AG09309 (cell line): ENCODE measurements at places on chromosomes 6 and 20.

DNA sequence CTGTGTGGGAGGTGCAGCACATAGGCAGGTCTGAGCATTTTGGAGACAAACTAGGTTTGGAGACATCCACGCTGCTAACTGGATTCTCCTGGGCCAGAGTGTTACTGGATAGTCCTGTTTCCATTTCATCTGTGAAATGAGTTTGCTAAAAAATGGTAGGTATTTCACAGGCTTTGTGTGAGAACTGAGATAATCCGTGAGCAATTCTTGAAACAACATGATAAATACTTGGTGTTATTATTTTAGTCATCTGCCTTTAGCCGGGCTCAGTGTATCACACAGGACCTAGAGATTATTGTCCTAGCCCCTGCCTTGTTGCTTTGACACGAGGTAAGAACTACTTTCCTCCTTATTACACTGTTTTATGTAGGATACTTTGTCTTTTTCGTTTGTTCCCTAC lies 63.0 kb downstream of the PRR18 start:
- no peak for DNase-seq

DNA sequence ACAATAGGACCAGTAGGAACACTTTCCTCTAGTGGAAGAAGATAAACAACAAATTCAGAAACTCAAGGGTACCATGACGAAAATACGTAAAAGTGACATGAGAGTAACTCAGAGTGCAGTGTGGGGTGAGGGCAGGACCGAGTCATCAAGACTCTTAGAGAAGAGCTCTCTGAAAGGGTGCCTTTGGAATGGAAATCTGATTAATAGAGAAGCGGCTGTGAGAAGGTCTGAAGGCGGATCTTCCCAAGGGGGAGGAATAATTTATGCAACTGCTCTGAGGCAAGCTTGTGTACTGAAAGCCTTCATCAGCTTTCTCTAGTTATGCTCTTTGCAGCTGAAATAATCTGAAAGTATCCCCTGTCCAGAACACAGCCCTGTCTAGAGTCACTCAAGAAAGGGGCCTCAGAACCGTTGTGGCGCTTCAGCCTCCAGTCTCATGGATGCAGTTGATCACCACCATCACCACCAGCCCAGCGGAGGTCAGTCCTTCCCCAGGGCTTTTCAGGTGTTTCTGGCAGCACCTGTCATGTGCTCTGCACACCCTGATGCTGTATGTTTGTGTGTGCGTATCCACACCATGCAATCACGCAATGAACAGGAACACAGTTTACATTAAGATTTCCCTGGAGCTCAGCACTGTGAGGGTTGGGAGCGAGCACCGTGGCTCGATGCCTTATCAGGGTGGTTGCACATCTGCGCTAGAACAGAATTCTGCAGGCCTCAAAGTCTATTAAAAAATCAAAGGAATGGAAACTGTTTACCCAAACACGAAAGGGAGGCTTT lies 396.5 kb downstream of the SMOC2 start:
- DNase-seq = no peak

- DNase-seq = no peak
Measured at GRCh38 chr20:11569163-11569562, 348.5 kb upstream of the BTBD3 start.

DNA sequence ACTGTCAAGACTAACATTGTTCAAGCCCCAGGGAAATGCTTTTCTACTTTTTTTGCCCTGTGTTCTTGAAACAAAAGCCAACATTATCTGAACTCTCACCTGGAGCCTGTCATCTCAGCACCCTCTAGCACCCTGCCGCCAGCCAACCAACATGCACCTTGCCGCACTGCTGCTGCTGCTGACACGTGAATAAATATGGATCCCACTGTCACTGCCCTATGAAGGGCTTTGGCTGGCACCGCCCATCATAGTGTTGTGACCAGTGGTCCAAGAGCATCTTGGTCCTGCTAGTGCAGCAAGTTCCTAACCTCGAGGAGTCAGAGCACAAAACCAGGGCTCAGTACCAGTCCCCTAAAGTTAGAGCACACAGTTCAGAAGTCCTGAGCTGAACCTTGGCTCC lies 41.6 kb downstream of the CENPW start:
- DNase-seq = no peak

DNA sequence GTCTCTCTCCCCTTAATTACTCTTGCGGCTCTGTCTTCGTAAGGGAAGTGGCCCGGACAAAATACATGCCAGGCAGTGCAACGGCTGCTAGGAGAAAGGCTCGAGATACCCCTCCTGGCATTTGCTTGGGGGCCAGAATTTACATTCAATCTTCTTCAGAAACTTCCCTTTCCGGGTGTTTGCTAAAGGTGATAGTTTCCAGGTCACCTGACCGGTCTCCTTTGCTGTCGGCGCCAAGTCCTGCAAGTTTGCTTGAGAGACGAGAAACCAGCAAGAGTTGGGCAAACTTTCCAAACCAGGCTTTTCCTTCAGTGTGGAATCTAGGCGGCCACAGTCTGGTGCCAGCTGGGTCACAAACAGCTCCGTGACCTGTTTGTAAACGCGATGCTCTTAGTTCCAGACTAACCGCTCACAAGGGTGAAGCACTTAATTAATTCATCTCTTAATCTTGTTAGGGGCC lies 563 bp upstream of the SRSF3 start:
- DNase-seq = no peak

DNA sequence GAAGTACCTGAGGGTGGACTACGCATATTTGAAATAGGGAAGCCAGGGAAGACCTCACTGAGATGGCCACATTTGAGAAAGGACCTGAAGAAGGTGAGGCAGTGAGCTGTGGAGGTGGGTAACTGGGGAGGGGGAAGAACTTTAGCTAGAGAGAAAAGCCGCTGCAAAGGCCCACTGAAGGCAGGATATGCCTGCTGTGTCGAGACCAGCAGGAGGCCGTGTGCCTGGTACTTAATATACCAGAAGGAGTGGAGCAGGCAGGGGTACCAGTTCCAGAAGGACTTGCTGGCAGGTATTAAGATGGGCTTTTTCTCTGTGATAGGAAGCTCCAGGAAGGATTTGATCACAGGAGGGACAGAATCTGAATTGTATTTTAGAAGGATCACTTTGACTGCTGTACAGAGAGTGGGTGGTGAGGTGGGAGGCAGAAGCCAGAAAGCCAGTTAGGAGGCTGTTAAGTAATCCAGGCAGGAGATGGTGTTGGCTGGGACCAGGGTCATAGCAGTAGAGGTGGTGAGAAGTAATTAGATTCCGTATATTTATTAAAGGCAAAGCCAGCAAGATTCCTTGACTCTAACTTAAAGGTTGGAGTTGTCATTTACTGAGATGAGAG lies 54.2 kb upstream of the FANCE start:
- DNase-seq = no peak

- DNase-seq = no peak
Measured at GRCh38 chr6:37860226-37860839, 40.8 kb downstream of the ZFAND3 start.

- DNase-seq = no peak
Measured at GRCh38 chr6:36545767-36546307, 1.4 kb downstream of the STK38 start.

- DNase-seq = no peak
Measured at GRCh38 chr20:33540427-33540826, 50.5 kb downstream of the CBFA2T2 start.

- DNase-seq = peak; percentile 8
Measured at GRCh38 chr6:147283460-147283859, 79.2 kb downstream of the STXBP5 start.

- no peak for DNase-seq
Measured at GRCh38 chr6:10266061-10266460, 148.8 kb downstream of the TFAP2A start.

DNA sequence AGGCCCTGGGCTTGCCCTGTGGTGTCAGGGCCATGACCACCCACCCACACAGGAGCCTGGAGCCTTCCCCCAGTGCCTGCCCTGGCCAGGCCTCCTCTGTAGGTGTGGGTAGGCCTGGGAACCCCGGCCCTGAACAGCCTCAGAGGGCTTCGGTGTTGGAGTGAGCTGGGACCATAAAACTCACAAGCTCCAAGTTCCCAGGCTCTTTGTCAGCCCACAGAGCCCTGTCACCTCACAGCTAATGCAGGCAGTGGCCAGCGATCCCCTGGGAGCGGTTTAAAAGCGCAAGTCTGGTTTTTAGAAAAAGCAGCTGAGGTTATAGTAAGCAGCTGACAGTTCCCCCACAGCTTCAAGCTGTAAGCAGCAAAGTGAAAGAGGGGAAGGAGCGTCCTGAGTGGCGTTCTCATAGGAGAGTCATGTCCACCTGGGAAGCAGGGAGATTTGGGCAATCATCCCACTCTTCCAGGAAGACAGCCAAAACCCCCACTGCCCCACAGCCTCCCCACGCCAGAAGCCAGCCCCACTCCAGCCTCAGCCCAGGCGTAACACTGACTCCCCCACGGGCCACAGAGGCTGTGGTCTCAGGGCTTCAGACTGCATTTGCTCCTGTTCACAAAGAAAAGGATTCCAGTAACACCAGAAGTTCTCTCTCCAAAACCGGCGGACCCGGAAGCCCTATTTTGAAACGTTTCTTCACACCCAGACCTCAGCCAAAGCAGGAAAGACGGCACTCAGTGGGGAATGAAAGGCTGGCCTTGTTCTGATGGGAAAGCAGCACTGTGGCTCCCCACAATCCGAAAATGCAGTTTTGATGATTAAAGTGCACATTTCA lies 34.3 kb upstream of the FOXC1 start:
- no peak for DNase-seq

DNA sequence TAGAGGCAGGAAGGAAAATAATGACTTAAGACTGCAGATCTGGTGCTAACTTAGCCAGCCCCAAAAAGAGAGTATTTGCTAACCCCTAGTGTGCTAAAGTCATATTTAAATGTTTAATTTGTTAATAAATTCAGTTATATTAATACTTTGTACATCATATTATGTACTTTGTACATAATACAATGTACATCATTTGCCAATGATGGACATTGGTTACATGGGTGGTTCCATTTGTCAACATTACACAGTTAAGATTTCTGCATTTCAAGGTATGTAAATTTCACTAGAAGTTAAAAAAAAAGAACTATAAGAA lies 63.9 kb upstream of the PIM1 start:
- DNase-seq = no peak

DNA sequence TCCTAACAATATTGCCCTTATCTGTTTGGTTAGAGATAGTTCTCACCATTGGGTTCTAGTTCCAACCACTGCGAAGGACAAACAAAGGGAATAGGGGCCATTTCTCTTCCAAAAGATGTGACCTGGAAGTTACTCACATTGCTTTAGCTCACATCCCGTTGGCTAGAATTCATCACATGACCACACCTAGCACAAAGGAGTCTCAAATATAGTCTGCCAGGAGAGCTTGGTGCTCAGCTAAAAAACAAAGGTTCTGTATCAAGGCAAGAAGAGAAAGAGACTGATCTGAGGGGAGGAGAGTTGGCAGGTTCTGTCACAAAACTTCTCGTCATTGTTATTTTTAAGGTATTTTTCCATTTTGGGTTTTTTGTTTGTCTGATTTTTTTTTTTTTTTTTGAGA lies 69.8 kb upstream of the GNRH2 start:
- DNase-seq = no peak

GRCh38 chr20:53752971-53753879 lies 159.6 kb upstream of the ZNF217 start:
- no peak for DNase-seq

DNA sequence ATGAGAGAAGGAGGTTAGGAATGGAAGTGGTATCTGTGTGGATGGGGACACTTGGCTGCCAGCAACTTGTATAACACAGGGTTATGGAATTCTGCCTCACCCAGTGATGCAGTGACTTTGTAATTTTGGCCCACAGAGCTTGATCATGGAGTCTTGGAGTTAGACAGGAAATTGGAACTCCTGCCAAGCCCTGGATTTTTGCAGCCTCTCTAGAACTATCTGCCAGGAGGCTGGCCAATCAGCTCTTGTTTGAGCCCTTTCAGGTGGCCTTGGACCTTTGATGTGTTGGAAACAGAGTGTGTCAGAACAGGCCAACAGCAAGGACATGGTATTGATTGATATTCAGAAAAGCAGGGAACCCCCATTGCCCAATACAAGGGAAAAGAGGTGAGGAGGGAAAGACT lies 157.7 kb upstream of the GGTLC1 start:
- DNase-seq = no peak

GRCh38 chr20:51807720-51808250 lies 5.5 kb upstream of the SALL4 start:
- DNase-seq = no peak

DNA sequence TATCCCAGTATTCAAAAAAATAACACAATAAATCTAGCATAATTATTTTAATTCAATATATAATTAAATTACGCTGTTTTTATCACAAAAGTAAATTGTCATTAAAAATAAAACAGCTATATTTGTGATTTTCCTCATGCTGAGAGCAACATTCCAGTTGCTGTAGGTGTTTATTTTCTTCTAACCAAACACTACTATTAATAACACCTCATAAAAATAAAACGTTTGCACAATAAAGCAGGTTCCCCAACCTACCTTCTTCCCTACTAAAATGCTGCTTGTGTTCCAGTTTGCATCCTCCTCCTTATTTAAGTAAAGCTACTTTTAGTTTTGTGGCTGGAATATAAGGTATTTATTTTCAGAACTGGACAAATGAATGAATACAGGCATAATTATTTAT lies 108.2 kb upstream of the LGSN start:
- DNase-seq = no peak

DNA sequence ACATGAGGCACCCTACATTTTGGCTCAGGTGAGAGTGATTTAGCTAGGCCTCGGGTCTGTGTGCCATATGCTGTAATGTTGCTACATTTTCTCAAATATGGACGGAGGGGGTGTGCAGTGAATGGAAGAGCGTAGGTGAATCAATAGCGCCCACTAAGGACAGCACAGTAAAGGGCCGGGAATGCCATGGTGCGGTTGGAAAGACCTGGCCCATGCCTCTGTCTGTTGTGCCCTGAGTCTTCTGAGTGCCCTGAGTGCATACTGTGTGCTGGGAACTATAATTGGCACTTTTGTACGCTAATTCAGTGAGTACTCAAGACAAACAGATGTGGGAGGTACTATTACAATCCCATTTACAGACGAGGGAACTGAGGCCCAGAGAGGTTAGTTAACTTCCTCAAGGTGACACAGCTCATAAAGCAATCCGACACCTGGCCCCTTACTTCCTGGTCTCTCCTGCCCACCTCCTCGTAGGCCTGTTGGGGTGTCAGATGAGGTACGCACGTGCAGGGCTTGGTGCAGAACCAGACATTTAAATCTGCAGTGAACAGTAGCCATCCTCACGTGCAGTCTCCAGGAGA lies 17.3 kb downstream of the SLC22A1 start:
- no peak for DNase-seq

- DNase-seq = no peak
Measured at GRCh38 chr6:116289876-116290275, 10.1 kb upstream of the TSPYL1 start.

GRCh38 chr6:136171231-136171630 lies 78.9 kb downstream of the MTFR2 start:
- no peak for DNase-seq

DNA sequence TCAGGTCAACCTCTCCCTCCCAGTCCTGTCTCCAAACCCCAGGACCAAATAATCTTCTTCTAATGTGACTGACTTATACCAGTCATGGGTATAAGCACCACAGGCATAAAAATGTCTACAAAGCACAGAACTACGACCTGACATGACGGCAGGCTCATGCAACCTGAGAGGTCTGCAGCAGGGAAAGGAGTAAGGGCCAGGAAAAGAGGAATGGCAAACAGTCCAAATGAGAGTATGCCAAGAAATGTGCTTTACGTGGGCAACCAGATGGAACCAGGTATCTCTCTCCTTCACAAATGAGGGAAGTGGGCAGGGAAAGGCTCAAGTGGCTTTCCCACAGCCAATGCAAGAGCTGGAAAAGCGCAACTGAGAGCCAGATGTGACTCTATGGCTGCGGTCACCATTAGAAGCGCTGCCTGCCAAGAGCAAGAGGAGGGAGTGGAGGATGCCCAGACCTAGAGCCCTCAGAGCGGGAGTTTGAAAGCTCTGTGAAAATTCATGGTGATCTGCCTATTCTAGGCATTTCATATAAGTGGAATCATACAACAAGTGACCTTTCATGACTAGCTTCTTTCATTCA lies 6.0 kb downstream of the APMAP start:
- no peak for DNase-seq
